Activated T-helper 1 cell treated with anti-CD3 and anti-CD28 coated beads, Interleukin-12 subunit alpha, Interleukin-12 subunit beta, Interleukin-2, Interleukin-4 antibody, amounts not matched to agents 30 ng/mL and 10 ng/mL and 1 ng/mL, durations not matched to agents 14 hours and 24 hours and 36 hours (primary cell): ENCODE measurements at places on chromosomes 5 and 9. TPM values are rescaled to one million over a fixed set of nuclear protein-coding genes. Genes with fewer than 3 reads are reported as not detected.
A peak's percentile ranks its signal among the peaks of the same experiment; 100 is the strongest.

The DNAI1 gene
- total RNA-seq = not detected in 2 replicates

The C9 gene
- not detected in 2 replicates for total RNA-seq

DNA sequence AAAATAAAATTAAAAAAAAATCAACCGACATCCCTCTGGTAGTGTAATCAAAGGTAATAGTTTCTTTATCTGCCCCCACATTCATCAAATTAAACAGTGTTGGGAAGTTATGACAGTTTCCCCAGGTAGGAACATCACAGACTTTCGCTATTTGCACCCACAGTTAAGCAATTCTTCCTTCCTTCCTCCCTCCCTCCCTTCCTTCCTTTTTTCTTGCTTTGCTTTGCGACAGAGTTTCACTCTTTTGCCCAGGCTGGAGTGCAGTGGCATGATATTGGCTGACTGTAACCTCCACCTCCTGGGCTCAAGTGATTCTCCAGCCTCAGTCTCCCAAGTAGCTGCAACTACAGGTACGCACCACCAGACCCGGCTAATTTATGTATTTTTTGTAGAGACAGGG is 10.8 kb upstream of the BICD2 start:
- H3K27me3 ChIP-seq = peaks cover 7% of the 10 kb centered on the region
- H3K4me3 ChIP-seq = no peak overlapping the region
- no peaks in the 10 kb centered on the region for H3K36me3 ChIP-seq

DNA sequence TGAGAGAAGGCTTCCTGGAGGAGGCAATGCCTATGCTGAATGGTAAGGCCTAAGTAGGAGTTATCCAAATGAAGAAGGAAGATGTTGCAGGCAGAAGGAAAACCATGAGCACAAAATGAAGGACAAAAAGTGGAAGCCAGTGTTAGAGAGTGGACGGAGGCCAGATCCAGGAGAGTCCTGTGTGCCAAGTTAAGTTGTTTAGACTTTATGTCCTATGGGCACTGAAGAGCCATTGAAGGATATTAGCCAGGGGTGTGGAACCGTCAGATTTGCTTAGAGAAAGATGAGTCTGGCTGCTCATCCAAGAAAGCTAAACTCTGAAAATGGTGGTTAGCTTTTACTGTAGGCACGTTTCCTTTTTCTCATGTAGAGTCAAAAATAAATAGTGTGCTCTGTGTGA is 254.7 kb downstream of the ADAMTSL1 start:
- no peaks in the 10 kb centered on the region for H3K36me3 ChIP-seq
- H3K27me3 ChIP-seq = no peaks in the 10 kb centered on the region
- DNase-seq = no peak
- no peaks in the 10 kb centered on the region for H3K4me1 ChIP-seq
- no peak overlapping the region for H3K27ac ChIP-seq
- no peak overlapping the region for H3K4me3 ChIP-seq

DNA sequence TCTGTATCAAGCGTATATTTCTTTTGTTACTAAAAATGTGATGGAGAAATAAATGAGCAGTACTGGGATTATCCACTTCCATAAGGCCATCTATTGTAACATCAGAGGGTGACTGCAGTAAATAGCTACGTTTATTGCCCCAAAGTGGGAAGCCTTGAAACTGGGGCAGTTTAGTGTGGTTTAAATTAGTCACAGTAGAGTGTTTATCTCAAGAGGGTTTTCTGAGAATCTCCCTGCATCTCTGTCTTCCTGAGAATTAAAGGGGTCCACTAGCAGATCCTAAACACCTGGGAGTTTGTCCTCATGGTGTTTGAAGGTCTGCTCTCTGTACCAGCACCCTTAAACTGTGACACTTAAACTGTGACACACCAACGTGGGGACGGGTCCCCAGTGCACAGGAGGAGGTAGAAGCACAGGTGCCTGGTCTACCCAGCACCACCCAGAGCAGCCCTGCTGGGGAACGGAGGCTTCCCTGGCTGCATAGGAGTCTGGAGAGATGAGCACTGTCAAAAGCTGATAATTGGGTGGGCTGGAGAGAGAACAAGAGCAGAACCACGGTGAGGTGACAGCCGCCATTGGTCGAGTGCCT is 25.2 kb downstream of the PRRC2B start:
- H3K4me1 ChIP-seq = peaks cover 74% of the 10 kb centered on the region
- H3K4me3 ChIP-seq = peak overlapping the region; percentile 77
- H3K36me3 ChIP-seq = peaks cover 42% of the 10 kb centered on the region
- no peak for DNase-seq

- no peaks in the 10 kb centered on the region for H3K4me1 ChIP-seq
- peaks cover 2% of the 10 kb centered on the region for H3K27me3 ChIP-seq
- no peaks in the 10 kb centered on the region for H3K36me3 ChIP-seq
- H3K4me3 ChIP-seq = no peak overlapping the region
- no peak overlapping the region for H3K27ac ChIP-seq
- DNase-seq = no peak
Measured at GRCh38 chr9:72982146-72982799, 29.4 kb upstream of the ALDH1A1 start.
